ENCODE measurements at places on chromosomes 4 and X.

GRCh38 chr4:159278399-159278798 is 175.5 kb downstream of the RAPGEF2 start:
- DNase-seq: no peak

DNA sequence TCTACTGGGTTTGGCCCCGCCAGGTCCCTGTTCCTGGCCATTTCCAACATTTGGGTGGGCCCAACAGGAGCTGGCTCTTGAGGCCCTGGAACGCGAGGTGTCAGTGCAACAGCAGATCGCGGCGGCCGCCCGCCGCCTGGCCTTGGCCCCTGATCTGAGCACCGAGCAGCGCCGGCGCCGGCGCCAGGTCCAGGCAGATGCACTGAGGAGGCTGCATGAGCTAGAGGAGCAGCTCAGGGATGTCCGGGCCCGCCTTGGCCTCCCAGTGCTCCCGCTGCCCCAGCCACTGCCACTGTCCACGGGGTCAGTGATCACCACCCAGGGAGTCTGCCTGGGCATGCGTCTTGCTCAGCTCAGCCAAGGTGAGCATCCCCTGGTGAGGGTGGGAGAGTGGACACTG is 5.5 kb downstream of the CCDC120 start:
- DNase-seq: no peak

DNA sequence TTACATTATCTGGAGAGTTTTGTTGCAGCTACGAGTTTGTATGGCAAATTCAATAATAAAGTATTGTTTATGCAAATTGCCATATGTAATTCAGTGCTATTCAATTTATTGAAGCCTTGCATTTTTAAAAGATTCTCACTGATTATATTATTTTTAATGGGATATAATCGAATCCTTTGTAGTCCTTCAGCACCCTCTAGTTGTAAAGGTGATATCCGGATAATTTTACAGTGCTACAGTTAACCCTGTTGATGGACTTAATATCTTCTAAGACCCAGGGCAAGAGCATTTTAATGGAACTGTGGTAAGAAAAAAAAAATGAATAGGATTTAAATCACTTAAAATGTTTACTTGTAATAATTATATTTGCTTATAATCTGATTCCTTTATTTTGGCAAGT is 48.5 kb upstream of the GRIA2 start:
- no peak for DNase-seq

DNA sequence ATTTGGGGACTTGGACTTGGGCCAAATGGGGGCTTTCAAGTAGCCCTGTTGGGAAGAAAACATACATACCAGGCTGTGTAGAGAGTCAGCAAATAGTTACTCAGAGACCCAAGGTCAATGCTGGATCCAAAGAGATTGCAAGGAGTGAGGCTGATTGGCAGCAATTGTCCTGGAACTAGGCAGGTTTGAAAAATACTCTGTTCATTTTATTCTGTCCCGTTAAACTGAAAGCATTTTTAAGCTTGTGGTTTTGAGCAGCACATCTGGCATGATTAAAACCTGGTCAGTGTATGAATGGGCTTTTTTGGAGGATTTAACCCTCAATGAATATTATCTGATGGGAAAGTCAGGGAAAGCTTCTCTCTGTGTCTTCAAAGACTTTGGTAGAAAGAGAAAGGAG is 294.3 kb upstream of the BOD1L1 start:
- DNase-seq: no peak

- peak; percentile 60 for DNase-seq
Observed at GRCh38 chr4:120156120-120156718, 89.6 kb upstream of the MAD2L1 start.

GRCh38 chr4:103756741-103757140 is 37.0 kb upstream of the TACR3 start:
- DNase-seq: no peak

Measured in right renal pelvis (tissue), 4 donors.